Heart left ventricle (tissue), 16 donors: ENCODE measurements at places on chromosomes 16 and 17. TPM values are rescaled to one million over a fixed set of nuclear protein-coding genes. Genes with fewer than 3 reads are reported as not detected.

DNA sequence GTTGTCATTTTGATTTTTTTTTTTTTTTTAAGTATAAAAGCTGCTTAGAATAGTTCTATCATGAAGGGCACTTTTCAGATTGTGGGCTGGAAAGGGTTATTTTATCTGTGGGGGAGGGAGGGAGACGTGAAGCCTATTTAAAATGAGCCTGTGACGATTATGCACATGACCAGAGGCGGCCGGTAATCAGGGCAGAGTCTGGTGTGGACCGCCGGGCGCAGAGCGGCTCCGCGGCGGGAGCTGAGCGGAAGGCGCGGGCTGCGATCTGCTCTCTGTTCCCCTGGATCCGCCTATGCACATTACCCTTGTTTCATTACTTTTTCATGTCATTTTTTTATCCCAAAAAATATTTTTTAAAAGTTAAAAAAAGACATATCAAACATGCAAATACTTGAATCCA lies 23.5 kb downstream of the TMC6 start:
- DNase-seq = no peak

- no peak for DNase-seq
These were observed 169.7 kb upstream of the ZFHX3 start for GRCh38 chr16:73217654-73218053.

DNA sequence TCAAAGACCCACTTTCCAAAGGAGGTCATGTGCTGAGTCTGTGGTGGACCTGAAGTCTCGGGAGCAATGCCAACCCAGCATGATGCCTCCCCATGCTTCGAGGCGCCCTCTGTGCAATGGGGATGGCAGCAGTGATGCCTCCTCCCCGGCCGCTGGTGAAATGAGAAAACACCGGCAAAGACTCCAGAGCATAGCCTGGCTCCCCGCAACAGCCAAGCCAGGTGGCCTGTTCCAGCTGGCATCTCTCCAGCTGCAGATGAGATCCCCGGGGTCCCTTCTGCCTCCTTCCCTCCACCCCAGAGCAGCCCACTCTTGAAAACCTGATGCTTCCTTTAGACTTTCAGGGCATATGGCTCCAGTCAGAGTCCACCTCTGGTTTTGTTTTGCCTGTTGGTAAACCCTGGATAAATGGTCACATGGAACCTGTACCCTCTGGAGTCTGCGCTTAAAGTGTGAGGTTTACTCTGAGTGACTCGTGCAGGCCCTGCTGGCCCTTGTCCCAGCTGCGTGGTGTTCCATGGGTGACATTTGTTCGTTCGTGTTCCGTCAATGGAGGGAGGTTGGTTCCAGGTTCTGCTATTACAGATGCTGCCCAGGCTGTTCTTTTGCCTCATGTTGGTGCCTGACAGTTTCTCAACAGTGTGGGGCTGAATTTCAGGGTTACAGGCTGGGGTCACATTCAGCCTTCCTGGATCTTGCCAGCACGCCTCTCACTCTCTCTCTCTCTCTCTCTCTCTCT lies 181.8 kb upstream of the CIBAR2 start:
- DNase-seq = no peak

DNA sequence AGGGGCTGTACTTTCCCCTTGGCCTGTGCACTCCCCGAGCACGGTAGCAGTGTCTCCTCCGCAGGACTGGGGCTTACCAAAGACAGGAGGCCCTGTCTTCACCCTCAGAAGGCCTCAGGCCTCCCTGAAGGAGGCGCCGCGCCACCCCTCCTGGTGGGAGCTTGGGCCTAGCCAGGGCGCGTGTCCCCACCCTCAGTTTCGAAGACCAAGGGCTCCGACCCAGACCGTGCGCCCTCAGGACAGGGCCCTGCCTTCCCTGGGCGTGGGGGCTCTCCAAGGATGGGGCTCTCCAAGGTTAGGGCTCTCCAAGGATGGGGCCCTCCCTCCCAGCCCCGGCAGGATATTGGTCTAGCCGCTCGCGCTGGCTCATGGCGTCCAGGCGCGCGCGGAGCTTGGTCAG lies 11.8 kb downstream of the PLCD3 start:
- no peak for DNase-seq

The HBQ1 gene
- not detected for total RNA-seq

DNA sequence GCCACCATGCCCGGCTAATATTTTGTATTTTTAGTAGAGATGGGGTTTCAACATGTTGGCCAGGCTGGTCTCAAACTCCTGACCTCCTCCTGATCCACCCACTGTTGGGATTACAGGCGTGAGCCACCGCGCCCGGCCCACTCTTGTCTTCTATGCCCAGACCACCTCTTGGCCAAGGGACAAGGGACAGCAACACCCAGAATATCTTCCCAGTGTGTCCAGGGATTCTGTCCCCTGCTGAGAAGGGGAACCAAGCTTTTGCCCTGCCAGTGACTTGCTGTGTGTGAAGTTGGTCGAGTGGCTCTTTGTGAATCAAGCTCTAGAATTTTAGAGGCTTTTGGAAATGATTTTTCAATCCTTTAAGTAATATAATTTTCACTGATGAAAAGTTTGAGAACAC lies 1.7 kb upstream of the MPO start:
- no peak for DNase-seq

- no peak for DNase-seq
These were observed 16.6 kb downstream of the DPEP1 start for GRCh38 chr16:89629827-89630610.

GRCh38 chr17:76696763-76697701 lies 13.7 kb downstream of the MXRA7 start:
- no peak for DNase-seq

GRCh38 chr16:49377196-49377755 lies 3.7 kb downstream of the C16orf78 start:
- no peak for DNase-seq

DNA sequence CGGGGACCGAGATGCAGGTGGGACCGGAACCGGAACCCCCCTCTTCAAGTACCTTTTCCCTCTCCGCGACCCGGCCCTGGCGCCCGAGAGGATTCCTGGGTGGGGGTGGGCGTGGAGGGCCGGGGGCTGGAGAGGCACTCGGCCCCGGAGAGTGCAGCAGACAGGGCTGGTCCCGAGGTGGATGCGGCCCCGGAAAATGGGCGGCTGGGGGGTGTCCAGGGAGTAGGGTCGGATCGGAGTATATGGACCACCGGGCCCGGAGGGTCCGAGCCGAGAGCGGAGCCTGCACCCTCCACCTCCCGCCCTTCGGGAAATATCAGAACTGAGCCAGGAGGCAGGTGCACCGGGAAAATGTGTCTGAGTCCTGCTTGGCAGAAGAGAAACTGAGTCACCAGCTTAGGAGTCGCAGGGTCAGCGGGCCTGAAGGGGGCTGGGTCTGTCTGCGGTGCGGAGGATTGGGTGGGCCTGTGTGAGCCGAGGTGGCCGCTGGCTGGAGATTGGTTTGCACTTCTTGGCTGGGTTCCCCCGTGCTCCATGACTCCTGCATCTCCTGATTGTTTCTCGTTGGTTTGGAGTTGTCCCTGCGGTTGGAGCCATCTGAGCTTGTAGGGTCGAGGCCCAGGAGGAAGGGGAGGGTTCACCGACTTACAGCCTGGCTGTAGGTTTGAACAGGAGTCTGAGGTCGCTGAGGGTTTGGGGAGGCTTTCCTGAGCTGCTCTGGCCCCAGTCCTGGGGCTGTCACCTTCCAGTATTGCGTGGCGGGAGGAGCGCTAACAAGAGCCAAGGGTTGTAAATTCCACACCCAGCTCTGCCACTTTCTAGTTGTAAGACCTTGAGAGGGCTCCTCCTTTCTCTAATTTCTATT lies 518 bp downstream of the SH2B1 start:
- DNase-seq = peak; percentile 39

GRCh38 chr16:88549671-88550245 lies 20.4 kb upstream of the ZC3H18 start:
- DNase-seq = no peak

The PRR11 gene
- total RNA-seq = 1.4 TPM

The ATP2A1 gene
- not detected for total RNA-seq

DNA sequence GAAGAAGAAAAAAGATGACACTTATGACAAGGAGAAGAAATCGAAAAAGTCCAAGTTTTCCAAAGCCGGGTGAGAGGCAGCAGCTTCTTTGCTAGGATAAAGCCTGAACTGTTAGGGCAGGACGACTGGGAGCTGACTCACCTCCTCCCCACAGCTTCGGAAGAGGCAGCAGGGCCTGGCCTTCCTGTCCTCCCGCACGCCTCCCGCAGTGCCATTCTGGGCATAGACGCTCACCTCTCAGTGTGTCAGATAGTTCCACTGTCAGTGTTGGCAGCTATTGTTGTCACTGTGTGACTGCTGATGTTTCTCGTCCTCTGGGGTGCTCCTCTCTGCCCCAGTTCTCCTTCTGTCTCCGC lies 12.6 kb downstream of the UBN1 start:
- no peak for DNase-seq

DNA sequence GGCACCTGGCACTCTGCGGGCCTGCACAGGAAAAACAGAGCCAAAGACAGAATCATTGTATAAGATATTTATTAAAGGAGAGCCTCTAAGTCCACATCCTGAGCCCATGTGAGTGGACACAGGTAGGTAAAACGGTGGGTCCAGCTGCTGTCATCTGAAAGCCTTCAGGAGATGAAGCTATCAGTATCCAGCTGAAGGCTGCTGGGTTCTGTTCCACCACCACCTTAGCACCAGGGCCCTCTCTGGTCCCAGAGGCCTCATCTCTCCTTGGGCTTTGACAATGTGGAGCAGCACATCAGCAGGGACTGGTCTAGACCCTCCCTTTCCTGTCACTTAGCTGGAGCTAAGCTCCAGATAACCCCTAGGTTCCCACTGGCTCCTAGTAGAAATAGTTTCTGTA lies 7.3 kb downstream of the TMEM106A start:
- no peak for DNase-seq
